Cardiac muscle cell (in vitro differentiated cells and primary cell): ENCODE measurements at places on chromosomes 3 and 15.

DNA sequence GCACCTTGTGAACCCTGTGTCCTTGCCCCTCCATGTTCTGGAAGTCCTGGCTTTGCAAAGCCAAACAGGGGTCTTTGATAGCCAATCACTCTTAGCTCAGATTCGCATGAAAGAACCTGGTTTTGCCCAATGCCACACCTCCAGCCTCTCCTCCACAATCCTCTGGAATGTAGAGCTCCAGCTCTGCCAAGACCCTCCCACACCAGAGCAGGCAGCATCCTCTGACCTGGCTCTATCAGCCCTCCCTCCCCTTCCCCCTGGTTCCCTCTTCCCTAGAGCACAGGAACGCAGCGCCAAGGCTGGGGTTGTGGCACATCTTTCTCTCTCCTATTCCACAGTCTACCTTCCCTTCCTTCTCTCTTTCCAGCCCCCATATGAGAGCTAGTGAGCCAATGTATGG is 133.3 kb downstream of the RPLP1 start:
- DNase-seq = peak; percentile 41

GRCh38 chr15:45948181-45948621 is 313.4 kb downstream of the SQOR start:
- DNase-seq = no peak

- DNase-seq = no peak
Measured at GRCh38 chr15:40082195-40082883, 26.3 kb downstream of the BMF start.

- peak; percentile 7 for DNase-seq
Measured at GRCh38 chr3:147336543-147337278, 69.6 kb downstream of the ZIC4 start.

DNA sequence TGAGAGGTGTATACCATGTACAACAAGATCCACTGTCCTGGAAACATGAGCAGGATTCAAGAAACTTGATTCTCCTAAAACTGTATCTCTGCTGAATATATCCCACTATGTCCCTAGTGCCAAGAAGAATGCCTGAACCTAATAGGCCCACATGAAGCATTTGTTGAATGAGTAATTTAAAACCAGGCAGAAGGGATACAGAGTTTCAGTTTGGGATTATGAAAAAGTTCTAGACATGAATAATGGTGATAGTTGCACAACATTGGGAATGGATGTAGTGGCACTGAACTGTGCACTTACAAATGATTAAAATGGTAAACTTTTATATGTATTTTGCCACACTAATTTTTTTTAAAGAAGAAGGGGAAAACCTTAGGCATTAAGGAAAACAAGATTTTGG is 261.1 kb downstream of the IL5RA start:
- DNase-seq = no peak

- no peak for DNase-seq
Measured at GRCh38 chr3:101996832-101997231, 147.5 kb downstream of the NFKBIZ start.

DNA sequence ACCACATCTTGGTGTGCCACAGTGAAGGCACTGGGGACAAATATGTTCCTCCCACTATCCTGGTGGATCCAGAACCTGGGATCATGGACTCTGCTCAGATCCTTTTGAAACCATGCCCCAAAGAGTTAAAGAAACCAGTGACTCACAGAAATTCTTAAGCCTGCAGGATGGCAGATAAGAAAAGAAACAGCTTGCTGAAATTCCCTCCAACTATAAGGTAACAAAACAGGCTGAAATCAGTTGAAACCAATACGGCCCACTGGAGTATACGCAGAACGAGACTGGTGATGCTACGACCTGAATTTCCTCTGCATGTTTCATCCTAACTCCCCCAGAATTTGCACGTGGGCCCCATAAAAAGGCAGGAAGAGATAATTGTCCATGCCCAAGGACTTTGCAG is 209.6 kb downstream of the TJP1 start:
- DNase-seq = no peak

DNA sequence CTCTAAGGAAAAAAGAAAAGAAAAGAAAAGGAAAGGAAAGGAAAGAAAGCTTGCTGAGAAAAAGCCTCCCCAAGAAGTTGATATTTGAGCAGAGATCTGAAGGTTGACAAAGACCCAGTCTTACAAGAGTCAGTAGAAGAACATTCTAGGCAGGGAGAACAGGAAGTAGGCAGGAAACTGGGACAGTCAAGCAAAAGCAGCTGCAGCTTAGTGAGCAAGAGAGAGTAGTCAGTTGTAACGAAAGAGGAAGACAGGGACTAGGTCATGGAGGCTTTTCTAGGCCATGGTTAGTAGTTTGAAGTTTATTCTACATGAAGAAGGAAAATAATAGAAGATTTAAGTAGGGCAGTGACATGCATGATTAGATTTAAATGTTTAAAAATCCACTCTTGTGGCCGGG is 31.8 kb upstream of the KLHL6 start:
- no peak for DNase-seq

- DNase-seq = peak; percentile 66
Measured at GRCh38 chr3:156388497-156389448, 166.1 kb downstream of the SSR3 start.

- no peak for DNase-seq
Measured at GRCh38 chr15:24919446-24919845, 35.3 kb upstream of the SNRPN start.

DNA sequence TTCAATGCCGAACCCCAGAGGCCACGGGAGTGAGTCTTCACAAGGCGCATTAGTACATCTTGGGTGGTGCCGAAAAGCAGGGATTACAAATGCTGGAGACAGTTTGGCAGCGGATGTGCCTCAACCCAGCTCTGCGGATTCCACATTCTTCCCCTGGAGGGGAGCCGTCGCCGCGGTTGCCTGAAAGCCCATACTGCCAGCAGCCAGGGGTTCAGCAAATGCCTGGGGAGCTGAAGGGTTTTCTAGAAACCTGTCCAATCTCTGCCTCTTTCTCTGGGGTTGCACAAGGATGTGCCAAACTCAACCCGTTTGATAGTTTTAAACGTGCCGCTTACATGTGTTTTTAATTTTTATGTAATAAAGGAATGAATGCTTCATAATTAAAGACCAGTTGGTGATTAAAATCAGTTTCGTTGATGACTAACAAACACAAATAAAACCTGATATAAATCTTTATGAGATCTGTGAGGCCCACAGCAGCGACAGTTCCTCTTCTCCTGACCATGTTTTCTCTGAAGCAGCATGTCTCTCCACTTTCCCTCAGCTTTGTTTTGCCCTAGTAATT is 74.6 kb upstream of the LEKR1 start:
- DNase-seq = peak; percentile 87

DNA sequence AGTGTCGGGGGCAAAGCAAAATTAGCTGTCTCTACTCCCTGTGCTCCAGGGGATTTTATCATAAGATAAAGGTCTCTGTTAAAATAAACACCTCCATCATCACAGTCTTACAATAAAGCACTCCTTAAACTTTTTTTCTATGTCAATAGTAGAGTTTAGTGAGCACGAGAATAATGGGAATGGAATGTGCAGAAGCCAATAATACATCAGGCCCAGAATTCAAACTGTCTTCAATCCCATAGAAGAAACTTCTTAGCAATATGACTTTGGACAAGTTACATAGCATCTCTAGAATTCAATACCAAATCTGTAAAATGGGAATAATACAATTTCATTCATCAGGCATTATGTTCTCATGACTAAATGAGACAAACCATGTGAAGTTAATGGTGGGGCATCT is 49.0 kb upstream of the EPHA3 start:
- no peak for DNase-seq

DNA sequence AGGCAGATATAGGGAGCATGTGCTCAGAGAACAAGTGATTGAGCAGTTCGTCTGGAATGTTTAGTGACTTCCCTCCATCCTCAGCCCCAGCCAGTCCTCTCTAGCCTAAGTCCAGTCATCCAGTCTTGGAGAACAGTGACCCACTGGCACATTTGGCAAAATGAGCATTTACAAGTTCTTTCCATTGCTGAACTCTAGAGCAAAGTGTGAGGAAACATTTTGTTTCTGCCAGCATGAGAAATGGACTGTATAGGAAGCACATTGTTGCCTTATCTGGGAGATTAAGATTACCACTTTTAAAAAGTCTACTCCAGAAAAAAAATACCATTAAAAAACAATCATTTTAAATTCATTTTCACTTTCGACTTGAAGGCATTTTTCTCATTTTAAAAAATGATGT is 353.6 kb downstream of the SHQ1 start:
- DNase-seq = peak; percentile 87

DNA sequence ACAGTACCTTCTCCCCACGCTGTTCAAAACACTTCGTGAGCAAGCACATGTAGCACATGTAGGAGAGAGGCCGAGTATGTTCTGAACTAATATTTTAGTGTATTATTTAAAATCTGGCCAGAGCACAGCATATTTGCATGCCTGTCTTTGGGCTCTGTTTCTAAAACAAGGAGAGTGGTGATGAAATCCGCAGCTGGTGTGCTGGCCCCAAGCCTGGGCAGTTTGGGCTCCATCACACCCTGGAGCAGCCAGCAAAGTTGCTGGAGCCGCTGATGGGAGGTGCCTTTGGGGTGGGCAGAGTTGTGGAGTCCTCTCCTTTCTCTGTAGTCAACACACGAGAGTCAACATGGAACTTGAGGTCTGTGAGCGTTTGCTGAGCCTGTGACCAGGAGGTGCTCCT is 116.6 kb downstream of the SLCO3A1 start:
- DNase-seq = peak; percentile 89

GRCh38 chr3:117409701-117410459 is 700.3 kb downstream of the TUSC7 start:
- no peak for DNase-seq

DNA sequence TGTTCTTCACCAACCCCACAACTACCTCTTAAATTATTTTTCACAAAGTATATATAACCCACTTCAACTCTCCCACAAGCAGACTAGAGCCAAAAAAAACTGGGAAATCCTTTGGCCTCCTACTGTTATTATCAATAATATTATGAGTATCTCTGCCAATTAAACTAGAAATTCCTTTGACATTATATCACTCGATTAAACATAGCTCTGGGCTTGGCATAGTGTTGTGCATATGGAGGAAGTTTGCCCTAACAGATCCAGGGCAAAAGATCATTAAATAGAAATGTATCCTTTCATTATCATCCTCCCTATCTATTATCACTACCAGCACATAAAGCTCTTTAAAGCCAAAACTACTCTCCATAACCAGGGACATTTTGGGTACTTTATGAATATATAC is 74.9 kb downstream of the OSBPL10 start:
- DNase-seq = no peak

GRCh38 chr15:71792521-71792920 is 17.8 kb upstream of the NR2E3 start:
- no peak for DNase-seq
